Temporal lobe (tissue), 4 donors: ENCODE measurements at places on chromosomes 5 and 9. TPM values are rescaled to one million over a fixed set of nuclear protein-coding genes. Genes with fewer than 3 reads are reported as not detected.

The SPATA31E1 gene
- not detected for total RNA-seq

The F2RL2 gene
- total RNA-seq, result 0.49 TPM

The GMCL2 gene
- total RNA-seq, result not detected

The FRMPD1 gene
- total RNA-seq, result 0.49 TPM

The CNTFR gene
- 15.0 TPM for total RNA-seq

The BNC2 gene
- 1.7 TPM for total RNA-seq

The FST gene
- total RNA-seq, result 0.74 TPM

The CLTA gene
- total RNA-seq, result 92.9 TPM

The SLC25A2 gene
- total RNA-seq, result not detected

The NEUROG1 gene
- total RNA-seq, result 0.49 TPM

The IL33 gene
- 14.3 TPM for total RNA-seq

The SPATA31A3 gene
- not detected for total RNA-seq

The CCDC192 gene
- total RNA-seq, result 0.25 TPM

The PHF24 gene
- total RNA-seq, result 25.6 TPM

The GGTA1 gene
- total RNA-seq, result 1.7 TPM

The PSD2 gene
- 31.2 TPM for total RNA-seq

The CMYA5 gene
- total RNA-seq, result 0.74 TPM

The CCDC107 gene
- 7.9 TPM for total RNA-seq

The RXFP3 gene
- total RNA-seq, result 0.98 TPM

The SLC9A3 gene
- 0.98 TPM for total RNA-seq

The PPP2R2B gene
- 91.0 TPM for total RNA-seq

The CCNJL gene
- 2.2 TPM for total RNA-seq

The SLC28A3 gene
- total RNA-seq, result not detected

The SLC6A18 gene
- total RNA-seq, result not detected

The MAMDC4 gene
- 7.1 TPM for total RNA-seq

The CCL27 gene
- 0.25 TPM for total RNA-seq

The CNTNAP3 gene
- total RNA-seq, result 33.7 TPM

The CDKN2A gene
- 1.5 TPM for total RNA-seq

The EFNA5 gene
- total RNA-seq, result 17.0 TPM

The GPR150 gene
- 0.25 TPM for total RNA-seq

The ERBIN gene
- 63.2 TPM for total RNA-seq

The ROPN1L gene
- total RNA-seq, result 2.0 TPM

The FBN2 gene
- 8.1 TPM for total RNA-seq
